Kidney capillary endothelial cell (primary cell): ENCODE measurements at places on chromosomes 5 and 9.

GRCh38 chr5:76468635-76469425 lies 65.7 kb downstream of the IQGAP2 start:
- no peak for DNase-seq

DNA sequence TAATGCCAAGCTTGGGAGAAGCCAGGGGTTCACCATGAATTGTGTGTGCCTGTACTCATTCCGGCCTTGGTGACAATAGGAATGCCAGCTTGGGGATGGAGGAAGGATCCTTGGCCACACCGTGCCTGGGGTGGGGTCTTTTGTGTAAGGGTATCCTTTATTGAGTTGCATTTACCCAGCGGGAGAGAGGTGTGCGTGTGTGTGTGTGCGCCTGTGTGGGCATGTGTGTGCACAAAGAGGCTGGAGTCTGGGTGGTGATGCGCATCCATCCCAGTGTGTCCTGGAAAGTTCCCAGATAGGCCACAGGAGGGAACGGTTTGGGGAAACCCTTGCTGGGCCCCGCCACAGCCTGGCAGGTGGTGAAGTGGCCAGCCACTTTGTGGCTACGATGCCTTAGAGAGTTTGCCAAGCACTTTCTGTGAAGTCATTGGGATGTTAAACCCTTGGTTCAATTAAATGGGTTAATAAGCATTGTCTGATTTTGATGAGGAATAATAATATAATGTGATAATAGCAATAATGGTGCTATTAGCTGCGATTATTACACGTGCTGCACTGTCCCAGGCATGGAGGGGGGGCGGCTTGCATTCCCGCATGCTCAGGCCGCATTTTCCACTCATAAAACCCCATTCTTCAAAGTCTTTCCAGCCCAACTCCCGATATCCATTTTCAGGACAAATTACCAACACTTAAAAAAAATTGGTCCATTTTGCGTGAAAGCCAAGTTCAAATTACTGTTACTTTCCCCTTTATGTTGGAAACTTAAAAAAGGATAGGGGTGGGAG lies 13.7 kb downstream of the PITX1 start:
- no peak for DNase-seq

- DNase-seq, result peak; percentile 75
Observed at GRCh38 chr5:657570-657969, 35.6 kb downstream of the TPPP start.

GRCh38 chr9:2655411-2655901 lies 33.9 kb downstream of the VLDLR start:
- peak; percentile 81 for DNase-seq

DNA sequence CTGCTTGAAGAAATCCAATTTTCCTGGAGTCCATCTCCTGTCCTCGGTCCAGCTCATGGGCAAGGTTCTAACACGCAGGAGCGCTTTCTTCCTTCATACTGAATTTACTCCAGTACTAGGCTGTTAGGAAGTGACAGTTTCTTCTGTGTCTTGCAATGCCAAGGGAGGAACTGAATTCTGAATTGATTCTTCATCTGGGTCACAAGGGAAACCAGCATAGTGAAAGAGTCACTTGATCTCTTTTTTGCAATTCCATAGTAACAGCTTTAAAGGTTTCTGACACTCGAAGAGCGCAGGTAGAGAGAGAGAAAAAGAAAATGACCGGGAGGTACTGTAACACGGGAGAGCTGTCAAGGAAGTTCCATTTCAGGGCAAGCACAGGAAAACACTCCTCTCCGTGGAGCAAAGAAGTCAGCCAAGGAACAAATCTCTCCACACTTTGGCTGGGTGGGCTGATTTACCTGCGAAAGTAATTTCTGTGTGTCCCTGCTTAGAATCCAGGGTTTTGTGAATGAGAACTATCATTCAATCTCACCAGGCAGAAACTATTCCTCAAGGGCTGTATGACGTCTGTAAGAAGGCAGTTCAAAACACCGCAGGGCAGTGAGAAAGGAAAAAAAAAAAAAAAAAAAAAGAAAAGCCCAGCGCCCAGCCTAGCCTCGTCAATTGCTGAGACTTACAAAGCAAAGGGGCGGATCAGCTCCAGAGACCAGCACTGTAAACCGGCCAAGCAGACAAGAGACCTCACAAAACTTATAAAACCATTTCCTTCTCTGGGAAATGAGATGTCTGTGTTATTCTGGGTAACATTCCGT lies 617.8 kb downstream of the PDE4D start:
- DNase-seq, result peak; percentile 63

GRCh38 chr5:55604611-55605067 lies 69.9 kb upstream of the PLPP1 start:
- DNase-seq, result peak; percentile 10

DNA sequence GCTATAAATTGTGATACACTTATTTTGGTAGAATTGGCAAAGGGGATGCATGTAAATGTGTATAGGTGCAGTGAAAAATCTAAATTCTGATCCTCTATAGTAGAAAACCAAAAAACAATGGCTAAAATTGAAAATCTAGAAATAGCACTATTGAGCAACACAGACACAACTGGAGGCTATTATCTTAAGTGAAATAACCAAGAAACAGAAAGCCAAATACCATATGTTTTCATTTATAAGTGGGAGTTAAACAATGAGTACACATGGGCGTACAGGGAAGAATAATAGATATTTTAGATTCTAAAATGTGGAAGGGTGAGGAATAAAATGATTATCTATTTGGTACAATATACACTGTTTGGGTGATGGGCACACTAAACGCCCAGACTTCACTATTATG lies 183.2 kb upstream of the TUSC1 start:
- no peak for DNase-seq

DNA sequence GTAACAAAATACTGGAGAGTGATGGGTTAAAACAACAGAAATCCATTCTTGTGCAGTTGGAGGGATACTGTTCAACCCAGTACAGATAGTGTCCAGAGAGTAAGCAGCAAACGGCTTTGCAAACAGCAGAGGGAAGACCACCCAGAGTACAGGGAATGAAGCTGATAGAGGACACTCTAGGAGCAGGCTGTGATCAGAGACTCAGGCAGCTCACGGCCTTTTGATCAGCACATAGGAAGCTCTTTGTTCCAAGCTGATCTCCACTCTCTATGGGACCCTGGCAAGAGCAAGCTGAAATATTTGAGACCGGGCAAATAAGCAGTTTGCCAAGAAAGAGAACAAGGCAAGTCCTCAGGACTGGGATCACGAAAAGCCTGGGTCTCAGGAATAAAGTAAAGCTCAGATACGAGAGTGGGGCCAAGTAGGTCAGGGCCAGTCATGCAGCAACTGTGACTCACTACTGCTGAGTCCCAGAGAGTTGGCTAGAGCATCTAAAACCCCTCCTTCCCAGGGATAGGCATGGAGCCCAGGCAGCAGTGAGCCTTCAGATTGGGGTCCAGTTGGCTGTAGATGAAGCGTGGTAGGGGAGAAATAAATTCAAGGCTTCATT lies 52.4 kb downstream of the MELK start:
- peak; percentile 21 for DNase-seq

DNA sequence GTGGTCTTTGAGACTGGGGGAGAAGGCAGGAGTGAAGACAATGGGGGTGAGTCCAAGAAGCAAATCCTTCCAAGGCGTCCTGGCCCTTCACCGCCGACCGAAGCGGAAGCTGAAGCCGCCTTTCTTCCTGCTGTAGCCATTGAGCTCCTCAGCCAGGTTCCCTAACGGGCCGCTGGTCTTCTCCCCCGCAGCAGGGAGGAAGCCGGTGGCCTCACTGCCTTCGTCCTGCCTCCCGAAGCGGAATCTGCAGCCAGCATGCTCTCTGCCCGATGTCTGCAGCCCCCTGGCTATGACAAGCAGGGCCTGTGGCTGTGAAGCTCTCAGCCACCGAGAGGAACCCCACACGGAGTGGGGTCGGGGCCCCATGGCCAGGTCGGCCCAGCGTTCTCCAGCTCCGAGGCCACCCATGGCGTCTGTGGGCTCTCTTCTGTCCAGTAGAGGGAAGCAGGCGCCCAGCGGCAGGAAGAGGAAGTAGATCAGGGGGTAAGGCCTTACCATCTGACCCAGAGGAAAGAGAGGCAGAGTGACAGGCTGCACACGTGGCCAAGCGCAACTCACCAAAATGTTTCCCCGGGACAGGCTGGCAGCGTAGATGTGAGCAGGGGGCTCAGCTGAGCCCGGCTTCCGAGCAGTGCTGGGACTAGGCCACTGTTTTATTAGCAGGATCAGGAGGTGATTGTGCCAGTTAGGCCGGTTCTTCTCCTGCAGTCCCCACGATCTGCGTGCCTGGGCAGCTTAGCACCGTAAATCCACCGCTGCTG lies 3.1 kb downstream of the QRFP start:
- DNase-seq, result no peak

DNA sequence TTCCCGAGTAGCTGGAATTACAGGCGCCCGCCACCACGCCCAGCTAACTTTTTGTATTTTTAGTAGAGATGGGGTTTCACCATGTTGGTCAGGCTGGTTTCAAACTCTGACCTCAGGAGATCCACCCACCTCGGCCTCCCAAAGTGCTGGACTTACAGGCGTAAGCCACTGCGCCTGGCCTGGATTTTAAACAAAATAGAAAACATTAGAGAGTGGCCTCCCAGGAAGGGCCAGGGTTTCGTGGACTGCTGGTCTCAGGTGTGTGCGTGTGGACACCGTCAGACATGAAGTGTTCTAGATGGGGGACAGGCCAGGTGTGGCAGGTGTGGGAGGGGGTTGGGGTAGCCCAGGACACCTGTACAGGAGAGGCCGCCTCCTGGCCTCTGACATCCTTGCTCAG lies 7.0 kb upstream of the GBGT1 start:
- no peak for DNase-seq

- peak; percentile 89 for DNase-seq
Observed at GRCh38 chr9:130765137-130766020, 69.7 kb upstream of the ABL1 start.

- peak; percentile 66 for DNase-seq
Observed at GRCh38 chr5:131589510-131590348, 45.3 kb downstream of the RAPGEF6 start.

- no peak for DNase-seq
Observed at GRCh38 chr9:27086818-27087680, 22.0 kb upstream of the TEK start.

GRCh38 chr9:13555989-13556500 lies 276.6 kb upstream of the MPDZ start:
- peak; percentile 28 for DNase-seq

DNA sequence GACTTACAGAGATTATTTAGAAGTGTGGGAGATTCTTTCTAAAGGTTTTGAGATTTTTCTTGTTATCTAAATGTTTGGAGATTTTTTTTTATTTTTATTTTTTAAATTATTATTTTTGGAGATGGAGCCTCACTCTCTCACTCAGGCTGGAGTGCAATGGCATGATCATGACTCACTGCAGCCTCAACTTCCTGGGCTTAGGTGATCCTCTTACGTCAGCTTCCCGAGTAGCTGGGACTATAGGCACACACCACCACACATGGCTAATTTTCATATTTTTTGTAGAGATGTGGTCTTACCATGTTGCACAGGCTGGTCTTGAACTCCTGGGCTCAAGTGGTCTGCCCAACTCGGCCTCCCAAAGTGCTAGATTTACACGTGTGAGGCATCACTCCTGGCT lies 694.5 kb downstream of the TLE1 start:
- peak; percentile 16 for DNase-seq

GRCh38 chr5:13480834-13481233 lies 463.7 kb downstream of the DNAH5 start:
- no peak for DNase-seq

DNA sequence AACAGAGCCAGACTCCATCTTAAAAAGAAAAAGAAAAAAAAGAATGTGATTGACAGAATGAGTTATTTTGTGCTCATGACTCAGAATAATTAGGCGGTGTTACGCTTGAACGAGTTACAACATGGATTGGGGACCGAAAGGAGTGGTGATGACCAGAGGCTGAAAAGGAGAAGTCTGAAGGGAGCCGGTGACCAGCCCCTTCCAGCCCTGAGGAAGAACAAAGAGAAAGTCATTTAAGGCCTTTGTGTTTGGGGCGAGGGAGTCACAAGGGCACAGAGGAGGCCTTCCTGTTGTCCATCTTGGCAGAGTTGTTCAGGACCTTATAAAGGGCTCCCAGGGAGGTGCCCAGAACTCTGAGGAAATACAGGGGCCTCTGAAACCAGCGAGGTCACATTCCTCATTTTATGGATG lies 131.6 kb downstream of the GOLPH3 start:
- DNase-seq, result no peak

- DNase-seq, result no peak
Observed at GRCh38 chr5:31347552-31347905, 154.0 kb downstream of the CDH6 start.

GRCh38 chr5:3878267-3878666 lies 282.6 kb downstream of the IRX1 start:
- no peak for DNase-seq

GRCh38 chr5:65862384-65862783 lies 64.0 kb upstream of the ERBIN start:
- no peak for DNase-seq

- DNase-seq, result no peak
Observed at GRCh38 chr5:106415541-106415940, 1255.2 kb downstream of the EFNA5 start.

GRCh38 chr5:116522356-116523136 lies 52.1 kb downstream of the SEMA6A start:
- no peak for DNase-seq

DNA sequence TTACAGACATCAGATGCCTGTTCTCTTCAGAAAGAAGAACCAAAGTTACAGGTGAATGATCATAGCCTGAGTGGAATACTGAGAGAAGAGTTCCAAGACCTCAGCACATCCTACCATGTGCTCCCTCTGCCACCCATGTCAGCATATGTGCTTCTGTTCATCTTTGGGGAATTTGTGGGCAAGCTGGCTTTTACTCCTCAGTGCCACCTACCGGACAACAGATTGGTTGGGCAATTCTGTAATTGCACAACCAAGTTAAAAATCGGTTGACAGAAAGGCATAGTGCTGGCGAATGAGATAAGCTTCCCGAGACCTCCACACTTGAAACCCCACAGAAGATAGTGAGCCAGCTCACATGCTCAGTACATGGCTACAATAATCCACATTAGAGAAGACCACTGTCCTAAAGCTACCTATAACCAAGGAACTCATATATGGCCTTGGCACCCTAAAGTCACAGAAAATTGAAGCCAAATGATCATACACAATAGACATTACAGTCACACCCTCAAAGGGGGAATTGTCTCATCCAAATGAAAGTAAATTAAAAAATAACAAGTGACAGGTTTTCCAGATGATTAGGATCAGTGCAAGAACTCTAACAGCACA lies 1238.0 kb upstream of the NUDT12 start:
- no peak for DNase-seq

DNA sequence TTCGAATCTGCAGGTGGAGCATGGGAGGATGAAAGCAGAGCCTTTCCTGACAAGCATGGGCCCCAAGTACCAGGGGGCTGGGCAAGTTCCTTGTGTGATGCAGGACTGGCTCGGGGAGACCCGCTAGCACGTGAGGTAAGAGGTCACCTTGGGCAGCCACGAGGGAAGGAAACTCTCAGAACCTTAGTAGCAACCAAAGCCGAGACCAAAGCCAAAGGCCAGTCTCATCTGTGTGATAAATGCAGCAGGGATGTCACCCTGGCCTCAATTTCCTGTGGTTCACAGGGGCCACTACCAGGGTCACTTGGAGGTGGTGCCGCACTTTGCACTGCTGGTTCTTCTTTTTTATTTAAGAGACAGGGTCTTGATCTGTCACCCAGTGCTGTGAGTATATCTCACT lies 39.5 kb downstream of the PRRT1B start:
- no peak for DNase-seq

- DNase-seq, result no peak
Observed at GRCh38 chr5:142568283-142568995, 117.5 kb downstream of the FGF1 start.
